ENCODE measurements at places on chromosomes 2 and 18. TPM values are rescaled to one million over a fixed set of nuclear protein-coding genes. Genes with fewer than 3 reads are reported as not detected.

GRCh38 chr2:10278029-10278762, 24.5 kb upstream of the HPCAL1 start:
- peak; percentile 74 for DNase-seq

DNA sequence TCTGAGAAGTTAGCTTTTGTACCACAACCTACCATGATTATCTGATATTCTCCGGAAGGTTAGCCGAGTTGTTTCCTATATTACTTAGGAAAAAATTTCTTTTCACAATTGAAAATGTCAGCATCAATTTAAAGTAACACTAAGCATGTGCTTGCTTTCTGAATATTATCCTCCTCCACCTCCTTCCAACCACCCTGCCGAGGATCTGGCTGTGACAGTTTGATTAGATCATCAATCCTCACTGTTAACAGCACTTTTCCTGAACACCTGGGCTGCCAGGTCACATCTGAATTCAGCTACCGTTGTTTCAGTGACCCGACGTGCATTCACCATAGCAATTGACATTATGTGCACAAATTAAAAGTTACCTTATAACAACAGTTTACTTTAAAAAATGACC, 207.0 kb downstream of the ZNF407 start:
- no peak for DNase-seq

DNA sequence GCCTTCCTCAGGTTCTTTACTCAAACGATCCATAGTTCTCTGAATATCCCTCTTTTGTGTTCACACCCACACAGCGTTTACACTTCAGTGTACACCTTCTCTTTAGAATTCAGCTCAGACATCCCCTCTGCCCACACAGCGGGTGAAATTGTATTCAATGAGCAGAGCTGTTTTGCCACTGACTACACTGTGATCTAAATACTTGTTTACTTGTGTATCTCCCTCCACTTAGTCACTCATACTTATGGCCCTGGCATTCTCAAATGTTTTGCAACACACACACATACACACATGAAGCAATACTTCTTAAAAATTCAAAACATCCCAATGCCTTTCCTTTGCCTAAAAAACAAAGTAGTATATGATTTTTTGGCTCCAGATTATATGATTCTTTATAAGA, 297.1 kb downstream of the TMX3 start:
- peak; percentile 86 for DNase-seq

- no peak for DNase-seq
Measured at GRCh38 chr2:2245500-2245899, 85.6 kb downstream of the MYT1L start.

DNA sequence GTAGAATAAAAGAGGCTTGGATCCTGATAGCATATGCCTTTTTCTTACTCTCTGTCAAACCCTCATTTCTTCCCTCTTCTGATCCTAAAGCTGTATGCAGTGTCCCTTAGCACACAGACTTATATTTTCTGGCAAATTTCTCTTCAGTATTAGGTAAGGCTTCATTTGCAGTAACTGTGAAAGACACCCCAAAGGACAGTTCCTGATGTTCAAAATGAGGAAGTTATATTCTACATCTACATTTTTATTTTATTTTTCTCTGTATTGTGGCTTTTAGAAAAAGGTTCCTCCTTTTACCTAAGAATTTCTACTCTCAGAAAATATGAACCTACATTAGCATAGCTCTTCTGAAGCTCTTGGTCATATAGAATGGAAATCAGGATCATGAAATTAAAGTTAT, 261.7 kb downstream of the PDE11A start:
- DNase-seq: no peak

- DNase-seq: no peak
Measured at GRCh38 chr2:32277363-32277673, 386 bp upstream of the YIPF4 start.

GRCh38 chr2:72108121-72108520, 39.5 kb downstream of the CYP26B1 start:
- DNase-seq: no peak

GRCh38 chr2:133497270-133497893, 70.9 kb downstream of the NCKAP5 start:
- peak; percentile 12 for DNase-seq

GRCh38 chr2:38526195-38526594, 76.5 kb downstream of the HNRNPLL start:
- peak; percentile 78 for DNase-seq

DNA sequence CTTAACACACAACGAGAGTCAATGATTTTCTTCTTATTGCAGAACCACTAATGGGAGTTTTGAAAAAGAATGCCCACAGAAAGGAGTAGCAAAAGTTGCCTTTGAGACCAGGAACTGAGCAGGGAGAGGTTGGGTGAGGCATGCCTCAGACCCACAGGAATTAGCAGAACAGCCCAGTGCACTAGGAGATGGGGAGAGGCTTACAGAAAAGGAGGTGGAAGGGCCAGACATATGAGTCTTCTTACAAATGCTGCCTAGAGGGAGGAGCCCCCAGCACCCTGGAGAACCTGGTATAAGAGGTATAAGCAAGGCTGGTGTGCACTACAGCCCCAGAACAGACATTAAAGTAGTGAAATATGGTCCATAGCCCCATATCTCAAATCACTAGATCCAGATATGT, 162.0 kb downstream of the DTNA start:
- DNase-seq: no peak

DNA sequence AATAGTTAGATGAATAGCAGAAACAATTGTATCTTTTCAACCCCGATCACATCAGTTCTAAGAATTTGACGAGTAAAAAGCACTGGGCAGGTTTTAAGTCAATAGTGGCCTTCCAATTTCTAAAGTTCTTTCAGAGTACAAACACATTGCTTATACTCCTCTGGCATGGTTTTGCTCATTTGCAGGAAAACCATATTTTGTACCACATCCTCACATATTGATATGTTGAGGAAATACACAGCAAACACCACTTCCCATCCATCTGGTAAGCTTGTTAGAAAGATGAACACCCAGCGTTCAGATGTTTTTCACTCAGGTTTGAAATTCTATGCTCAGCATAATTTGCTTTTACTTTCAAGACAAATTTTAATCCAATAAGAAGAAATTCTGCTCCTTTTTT, 344.6 kb upstream of the ACVR2A start:
- DNase-seq: no peak

The VWC2L gene
- total RNA-seq: under 0.01 TPM

The GCG gene
- not detected for total RNA-seq

The DIS3L2 gene
- 30.7 TPM for total RNA-seq

The PLEK gene
- total RNA-seq: not detected

The UGT1A6 gene
- total RNA-seq: not detected

The PARD6G gene
- 1.7 TPM for total RNA-seq
